ENCODE measurements at places on chromosomes 1 and 21.

GRCh38 chr1:26275580-26276431, 4.1 kb upstream of the SH3BGRL3 start:
- peak; percentile 27 for DNase-seq

- DNase-seq, result peak; percentile 16
Observed at GRCh38 chr1:18197299-18197698, 89.7 kb downstream of the IGSF21 start.

- no peak for DNase-seq
Observed at GRCh38 chr1:112698366-112699310, 8.3 kb downstream of the RHOC start.

DNA sequence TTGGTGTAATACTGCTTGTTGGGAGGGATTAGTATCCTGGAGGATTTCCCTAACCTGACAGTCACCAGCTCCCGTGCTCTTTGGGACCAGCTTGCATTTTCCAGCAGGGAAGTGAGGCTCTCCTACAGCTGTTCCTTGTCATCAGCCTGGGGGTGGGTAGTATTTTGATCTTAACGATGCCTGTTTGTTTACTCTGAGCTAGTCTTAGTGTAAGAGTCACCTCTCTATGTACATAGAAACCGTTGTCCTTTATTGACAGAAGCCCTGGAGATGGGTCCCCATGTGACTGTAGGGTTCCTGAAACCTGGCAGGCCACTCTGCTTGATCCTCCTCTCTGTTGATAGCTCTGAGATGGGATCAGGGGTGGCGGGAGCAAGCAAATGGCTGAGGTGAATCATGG, 58.0 kb downstream of the ACP6 start:
- no peak for DNase-seq

GRCh38 chr1:35554266-35555211, 2.7 kb downstream of the KIAA0319L start:
- no peak for DNase-seq

DNA sequence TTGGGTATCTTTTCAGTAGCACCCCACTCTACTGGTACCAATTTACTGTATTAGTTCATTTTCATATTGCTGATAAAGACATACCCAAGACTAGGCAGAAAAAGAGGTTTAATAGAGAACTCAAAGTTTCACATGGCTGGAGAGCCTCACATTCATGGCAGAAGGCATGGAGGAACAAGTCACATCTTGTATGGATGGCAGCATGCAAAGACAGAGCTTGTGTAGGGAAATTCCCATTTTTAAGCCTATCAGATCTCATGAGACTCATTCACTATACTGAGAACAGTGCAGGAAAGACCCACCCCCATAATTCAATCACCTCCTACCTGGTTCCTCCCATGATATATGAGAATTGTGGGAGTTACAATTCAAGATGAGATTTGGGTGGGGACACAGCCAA, 878.6 kb upstream of the ADGRL4 start:
- no peak for DNase-seq

GRCh38 chr1:179296356-179297104, 2.9 kb downstream of the SOAT1 start:
- DNase-seq, result no peak

DNA sequence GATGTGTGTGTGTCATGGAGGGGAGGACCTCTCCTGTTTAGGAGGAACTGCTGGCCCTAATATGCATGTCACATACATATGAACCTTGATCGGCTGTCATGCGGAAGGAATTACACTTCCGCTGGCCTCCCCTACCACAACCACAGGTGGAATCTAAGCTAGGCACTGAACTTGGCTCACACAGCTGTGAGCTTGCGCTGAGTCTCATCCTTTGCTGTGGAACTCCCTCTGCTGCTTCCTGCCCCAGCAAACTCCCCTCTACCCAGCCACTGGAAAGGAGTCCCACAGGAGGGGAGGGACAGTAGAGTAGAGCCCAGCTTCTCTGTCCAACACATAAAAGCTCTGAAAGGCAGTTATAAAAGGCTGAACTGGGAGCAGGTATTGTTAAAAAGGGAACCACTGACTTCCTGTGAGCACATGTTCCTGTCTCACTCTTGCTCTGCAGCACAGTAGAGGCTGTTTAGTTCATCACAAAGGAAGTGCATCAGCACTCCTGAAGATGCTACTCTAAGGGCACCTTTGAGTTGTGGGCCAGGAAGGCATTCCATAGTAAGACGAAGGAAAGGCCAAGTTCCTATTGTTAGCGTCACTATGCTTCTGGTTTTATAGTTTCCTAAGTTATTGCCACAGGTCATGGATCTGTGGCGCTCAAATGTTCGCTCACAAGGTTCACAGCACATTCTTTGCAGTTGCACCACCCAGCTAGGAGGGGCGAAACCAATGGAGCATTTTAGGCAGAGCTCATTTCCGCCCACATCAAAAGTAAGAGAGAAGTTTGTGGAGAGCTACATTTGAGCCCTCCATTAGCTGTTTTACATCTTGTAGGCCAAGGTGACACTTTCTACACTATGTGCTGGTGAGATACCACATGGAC, 17.7 kb upstream of the PTPRC start:
- no peak for DNase-seq

DNA sequence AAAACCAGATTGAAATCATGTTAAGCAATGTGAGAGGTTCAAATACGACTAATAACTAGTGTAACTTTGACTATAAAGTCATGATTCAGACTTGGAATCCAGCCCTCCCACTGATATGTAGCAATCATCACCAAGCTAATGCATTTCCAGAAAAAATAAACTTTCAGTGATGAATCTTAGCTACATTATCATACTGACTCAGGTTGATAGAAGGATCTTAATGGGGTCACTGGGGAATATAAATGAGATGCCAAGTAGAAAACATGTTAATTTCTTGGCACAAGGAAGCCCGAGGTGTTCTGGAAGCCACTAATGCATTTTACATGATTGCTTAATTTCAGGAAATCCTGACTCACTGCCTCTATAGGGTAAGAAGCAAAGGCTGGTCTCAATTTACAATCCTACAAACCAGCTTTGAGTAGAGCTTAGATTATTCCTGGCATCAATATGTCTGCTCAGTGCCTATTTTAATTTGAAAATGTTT, 67.7 kb downstream of the SELENOF start:
- DNase-seq, result no peak

- no peak for DNase-seq
Observed at GRCh38 chr21:14438211-14438610, 55.3 kb upstream of the HSPA13 start.

DNA sequence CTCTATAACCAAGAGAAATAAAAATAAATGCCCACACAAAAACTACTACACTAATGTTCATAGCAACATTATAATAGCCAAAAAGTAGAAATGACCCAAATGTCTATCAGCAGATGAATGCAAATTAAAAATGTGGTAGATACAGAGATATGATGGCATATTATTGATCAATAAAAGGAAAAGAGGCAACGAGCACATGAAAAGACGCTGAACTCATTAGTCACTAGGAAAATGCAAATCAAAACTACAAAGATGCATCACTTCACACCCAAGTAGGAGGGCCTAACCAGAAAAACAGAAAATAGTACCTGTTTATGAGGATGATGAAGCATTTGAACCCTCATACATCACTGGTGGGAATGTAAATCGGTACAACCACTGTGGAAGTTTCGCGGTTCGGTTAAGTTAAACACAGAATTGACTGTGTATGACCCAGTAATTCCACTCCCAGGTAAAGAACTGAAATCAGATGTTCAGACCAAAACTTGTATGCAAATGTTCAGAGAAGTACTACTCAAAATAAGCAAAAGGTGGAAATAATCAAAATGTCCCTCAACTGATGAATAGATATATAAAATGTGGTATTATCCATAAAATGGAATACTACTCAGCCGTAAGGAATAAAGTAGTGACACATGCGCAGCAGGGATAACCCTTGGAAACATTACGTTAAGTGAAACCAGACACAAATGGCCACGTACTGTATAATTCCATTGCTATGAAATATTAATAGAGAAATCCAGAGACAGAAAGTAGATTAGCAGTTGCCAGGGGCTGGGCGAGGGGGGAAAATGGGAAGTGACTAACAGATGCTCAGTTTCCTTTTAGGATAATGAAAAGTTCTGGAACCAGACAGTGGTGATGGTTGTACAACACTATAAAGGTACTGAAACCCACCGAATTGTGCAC, 3.1 kb downstream of the USP48 start:
- no peak for DNase-seq

- peak; percentile 12 for DNase-seq
Observed at GRCh38 chr1:48552420-48552819, 80.4 kb upstream of the SPATA6 start.

DNA sequence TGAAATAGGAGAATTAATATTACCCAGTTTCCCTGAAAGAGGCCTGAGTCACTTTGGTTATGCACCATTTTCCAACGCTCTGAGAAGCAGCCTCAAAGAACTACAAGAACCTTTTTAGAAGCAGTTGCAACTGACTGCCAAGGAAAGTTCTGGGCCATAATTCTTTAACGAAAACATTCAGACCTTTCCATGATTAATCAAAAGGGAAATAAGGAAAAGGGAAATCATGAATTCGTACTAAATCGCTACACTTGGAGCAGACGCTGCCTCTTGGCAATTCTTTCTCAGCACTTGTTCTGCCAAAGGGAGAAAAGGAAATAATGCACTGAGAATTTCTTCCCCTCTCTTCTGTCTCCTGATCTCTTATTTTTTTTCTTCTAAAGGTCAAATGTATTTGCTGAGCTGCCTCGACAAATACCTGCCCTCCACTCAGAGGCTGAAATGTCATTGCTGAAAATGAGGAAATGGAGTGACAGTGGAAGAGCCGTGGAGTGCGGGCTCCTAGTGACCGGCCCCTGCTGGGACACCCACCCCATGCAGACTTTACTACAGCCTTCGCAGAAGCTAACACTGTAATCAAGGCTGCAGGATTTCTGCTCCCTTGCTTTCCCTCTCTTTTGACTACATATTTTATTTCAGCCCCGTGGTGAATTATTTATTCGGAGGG, 67.9 kb upstream of the GALNT2 start:
- DNase-seq, result no peak

GRCh38 chr1:10692401-10693021, 103.9 kb downstream of the CASZ1 start:
- no peak for DNase-seq

DNA sequence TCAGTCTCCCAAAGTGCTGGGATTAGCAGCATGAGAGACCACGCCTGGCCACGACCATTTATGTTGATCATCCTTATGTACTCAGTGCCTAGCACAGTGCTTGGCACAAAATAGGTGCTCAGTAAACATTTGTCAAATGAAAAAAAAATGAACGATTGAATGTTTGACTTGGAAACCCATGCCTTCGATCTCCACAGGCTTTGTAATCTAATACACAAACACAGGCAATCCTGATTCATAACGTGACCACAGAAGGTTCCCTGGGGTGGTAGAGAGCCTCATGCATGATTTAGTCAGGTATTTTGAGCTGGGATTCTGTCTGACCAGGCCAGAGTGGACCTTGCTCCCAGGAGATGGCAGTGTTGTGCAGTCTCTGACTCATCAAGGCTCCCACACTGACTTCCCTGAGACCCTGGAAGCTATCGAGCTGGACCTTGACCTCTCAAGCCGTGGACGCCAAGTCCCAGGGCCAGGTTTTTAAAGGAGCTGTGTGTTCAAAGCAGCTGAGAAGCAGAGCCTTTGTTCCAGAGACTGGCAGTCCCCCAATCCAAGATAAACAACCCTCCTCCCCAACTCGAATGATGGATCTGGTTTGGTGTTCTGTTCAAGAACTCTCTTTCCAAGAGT, 81.1 kb downstream of the PGM1 start:
- peak; percentile 25 for DNase-seq

DNA sequence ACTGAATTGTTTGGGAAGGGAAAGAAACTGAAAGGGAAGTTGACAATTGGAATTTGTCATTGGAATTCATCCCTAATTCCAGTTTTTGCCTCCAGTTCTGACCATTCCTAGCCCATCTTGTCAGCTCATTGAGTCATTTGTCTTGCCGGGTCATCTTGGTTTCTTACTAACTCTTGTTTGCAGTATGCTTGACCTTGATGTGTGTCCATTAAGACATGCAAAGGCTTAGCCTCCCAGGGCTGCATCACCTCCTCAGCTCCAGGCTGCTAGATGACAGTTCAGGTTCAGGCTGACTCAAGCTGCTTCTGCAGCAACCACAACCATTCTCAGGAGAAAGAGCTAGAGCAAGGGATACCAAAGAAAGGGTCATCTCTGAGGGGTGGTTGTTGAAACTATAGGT, 151.3 kb upstream of the PTGFR start:
- no peak for DNase-seq

DNA sequence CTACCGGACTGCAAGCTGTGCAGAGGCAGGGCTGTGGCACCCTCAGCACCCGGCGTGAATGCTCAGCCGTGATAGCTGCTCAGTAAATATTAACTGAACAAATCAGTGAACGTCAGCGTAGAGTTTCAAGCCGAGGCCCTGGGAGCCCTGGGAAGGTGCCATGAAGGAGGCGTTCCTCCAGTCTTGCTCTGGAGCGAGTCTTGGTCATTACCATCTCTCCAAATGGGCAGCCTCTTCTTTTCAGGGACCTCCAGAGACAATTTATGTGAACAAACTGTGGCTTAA, 449.2 kb downstream of the CAMTA1 start:
- no peak for DNase-seq

- DNase-seq, result no peak
Observed at GRCh38 chr1:100229681-100230443, 19.8 kb downstream of the DBT start.

DNA sequence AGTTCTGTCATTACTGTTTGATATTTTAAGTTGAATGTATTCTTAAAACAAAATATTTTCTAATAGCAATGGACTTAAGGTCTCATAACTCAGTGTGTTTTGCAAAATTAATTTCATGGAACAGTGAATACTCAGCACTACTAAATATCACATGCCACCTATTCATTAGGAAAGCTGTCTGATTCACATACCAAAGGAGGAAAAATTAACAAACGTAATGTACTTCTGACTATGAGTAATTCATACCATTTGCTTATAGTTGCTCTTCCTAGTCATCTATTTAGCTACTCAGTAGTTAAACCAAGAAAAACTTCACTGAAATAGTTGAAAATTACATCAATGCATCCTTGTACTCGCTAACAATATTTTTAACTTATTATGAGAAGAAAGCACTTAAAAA, 35.2 kb downstream of the TP53BP2 start:
- no peak for DNase-seq

GRCh38 chr1:200776949-200777348, 38.3 kb downstream of the CAMSAP2 start:
- no peak for DNase-seq

DNA sequence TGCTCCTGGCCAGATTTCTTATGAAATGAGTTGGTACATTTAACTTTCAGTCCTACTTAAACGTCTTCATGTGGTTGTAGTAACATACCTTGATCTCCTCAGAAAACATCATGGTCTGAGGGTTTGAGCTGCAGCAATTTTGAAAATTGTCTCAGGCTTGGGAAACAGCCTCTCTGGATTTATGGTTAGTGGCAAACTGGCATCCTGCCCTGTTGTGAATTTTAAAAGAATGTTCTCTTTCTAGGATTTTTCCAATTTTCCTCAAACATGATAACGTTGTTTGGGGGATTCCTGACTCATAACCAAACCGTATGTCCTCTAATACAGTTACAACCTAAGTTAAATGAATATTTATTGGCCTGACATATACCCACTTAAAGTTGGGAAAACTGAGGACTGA, 624.4 kb downstream of the LMO4 start:
- no peak for DNase-seq
